ENCODE measurements at places on chromosomes 1 and 21.

- DNase-seq: no peak
These were observed 9.4 kb upstream of the CTBS start for GRCh38 chr1:84583648-84584047.

DNA sequence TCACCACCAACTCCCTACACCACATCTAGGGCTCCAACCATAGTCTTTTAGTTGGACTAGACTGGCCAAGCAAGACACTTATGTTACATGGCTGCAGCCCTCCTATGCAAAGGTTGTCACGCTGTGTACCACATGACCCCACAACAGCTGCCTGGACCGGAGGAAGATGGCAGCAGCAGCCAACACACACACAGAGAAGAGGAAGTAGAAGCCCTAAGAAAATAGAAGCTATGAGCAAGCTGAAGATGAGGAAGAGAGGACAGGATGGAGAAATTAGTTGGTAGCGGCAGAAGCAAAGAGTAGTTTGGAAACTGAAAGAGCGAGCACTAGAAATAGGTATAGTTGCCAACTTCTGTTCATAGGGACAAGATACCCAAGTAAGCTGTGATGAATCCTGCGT, 60.8 kb upstream of the RALGPS2 start:
- no peak for DNase-seq

GRCh38 chr1:168320800-168321450, 40.2 kb downstream of the TBX19 start:
- DNase-seq: peak; percentile 78

DNA sequence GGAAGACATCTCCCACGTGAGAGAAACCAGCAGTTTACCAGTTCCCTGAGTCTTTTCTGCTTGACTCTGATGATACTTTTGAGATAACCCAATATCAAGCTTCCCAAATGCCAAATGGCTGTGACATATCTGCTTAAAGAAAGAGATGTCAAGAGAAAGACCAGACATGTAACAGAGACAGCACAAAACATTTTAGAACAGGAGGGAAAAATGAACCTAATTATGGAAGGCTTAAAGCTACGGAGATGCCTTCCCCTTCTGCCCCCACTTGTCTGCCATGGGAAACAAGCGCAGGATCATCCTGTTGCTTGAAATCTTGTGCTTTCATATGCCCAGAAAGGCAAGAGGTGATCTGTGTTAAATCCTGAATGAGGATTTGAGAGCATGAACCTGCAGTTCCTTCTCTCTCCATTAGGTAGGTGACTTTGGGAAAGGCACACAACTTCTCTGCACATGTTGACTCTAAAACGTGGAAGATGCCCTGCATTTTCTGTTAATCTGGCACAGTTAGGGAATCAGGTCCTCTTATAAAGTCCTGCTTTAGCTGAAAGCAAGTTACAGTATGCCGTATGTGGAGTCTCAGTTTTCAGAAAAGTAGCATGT, 46.7 kb upstream of the MTR start:
- DNase-seq: no peak

DNA sequence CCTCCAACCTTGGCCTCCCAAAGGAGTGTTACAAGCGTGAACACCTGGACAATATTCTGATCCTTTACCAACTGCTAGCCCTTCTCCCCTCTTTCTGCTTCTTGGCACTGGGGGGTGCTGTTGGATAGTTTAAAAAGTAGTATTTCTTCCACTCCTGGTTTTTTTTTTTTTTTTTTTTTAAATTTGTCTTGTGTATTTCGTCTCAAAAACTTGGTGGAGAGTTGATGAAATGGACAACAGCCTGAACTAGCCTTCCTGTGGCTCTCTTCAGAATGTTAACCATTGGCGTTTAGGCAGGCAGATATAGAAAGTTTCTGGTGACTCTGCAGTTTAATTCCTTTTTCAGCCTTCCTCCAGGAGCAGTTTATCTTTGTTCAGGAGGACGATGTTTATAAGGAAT, 69.7 kb upstream of the USP24 start:
- no peak for DNase-seq

GRCh38 chr1:193590102-193590501, 403.7 kb upstream of the B3GALT2 start:
- DNase-seq: no peak

- no peak for DNase-seq
These were observed 1201.9 kb downstream of the BRINP3 start for GRCh38 chr1:189275796-189276195.
